ENCODE measurements at places on chromosomes 16 and 17. TPM values are rescaled to one million over a fixed set of nuclear protein-coding genes. Genes with fewer than 3 reads are reported as not detected.

DNA sequence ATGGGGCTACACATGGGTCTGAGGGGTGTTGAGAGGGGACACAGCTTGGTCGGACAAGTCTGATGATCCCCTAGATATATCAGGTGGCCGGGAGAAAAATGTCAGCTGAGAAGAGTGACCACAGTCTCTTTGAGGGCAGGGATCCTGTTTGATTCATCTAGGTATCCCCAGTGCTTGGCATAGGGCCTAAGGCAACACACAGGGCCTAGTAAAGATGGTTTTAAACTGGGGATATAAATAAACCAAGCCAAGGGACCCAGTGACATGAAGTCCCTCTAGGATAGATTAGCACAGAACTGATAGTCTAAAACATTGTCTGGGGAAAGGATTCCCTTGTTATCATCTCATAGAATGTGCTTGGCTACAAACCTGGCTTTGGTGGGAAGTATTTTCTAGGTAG is 1.4 kb downstream of the ERCC4 start:
- no peak for DNase-seq

Gene RNF135
- 41.8 TPM for total RNA-seq

DNA sequence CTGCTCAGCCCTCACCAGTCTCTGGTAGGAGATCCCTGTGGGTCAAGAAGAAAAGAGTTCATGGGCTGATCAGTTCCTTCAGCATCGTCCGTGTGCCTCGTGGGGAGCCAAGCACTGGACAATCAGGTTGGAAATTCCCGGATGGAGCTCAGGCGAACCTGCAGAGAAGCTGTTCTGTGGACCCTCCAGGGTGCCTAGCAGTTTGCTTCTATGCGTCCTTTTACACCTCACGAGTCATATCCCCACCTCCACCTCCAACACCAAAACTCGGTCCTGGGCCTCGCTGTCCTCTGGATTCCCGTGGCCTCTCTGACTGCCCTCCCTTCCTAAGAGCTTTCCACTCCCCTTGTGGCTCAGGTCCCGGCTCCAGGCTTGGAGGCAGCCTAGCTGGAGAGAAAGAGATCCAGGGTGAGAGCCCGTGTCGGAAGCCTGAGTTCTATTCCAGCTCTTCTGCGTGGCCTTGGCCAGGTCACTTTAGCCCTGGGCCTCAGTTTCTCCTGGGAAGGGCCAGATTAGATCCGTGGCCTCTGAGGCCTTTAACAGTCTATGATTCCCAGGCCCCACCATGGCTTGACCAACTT is 26.2 kb upstream of the PIK3R6 start:
- no peak for DNase-seq

DNA sequence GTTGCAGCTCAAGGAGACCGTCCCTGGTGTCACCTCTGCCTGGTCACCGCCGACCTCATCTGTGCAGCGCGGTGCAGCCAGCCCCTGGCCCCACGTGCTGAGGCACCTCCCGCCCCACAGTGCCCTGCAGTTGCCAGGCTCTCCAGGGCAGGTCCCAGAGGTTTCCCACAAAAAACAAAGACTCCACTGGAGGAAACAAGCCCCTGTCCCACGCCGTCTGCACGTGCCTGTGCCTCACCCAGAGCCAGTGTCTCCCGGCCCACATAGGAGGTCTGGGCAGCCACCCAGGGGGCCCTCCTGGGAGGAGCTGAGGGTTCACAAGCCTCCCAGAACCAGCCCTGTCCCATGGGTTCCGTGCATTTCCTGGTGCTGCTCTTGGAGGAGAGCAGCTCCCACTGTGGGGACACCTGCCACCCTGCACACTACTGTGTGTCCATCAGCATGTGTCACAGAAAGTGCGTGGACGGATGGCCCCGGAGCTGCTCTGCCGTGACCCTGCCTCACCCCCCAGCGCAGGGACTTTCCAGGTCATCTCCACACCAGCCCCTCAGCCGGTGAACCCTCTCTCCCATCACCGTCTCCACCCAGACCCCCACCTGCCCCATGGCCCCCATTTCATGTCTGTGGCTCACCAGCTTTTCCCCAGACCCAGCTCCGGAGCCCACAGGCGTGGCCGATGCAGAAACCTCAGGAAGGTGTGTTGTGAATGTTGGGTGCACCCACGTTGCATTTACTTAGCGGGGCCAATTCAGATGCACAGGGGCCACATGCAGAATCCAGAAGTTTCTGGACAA is 17.0 kb upstream of the CDH15 start:
- no peak for DNase-seq

DNA sequence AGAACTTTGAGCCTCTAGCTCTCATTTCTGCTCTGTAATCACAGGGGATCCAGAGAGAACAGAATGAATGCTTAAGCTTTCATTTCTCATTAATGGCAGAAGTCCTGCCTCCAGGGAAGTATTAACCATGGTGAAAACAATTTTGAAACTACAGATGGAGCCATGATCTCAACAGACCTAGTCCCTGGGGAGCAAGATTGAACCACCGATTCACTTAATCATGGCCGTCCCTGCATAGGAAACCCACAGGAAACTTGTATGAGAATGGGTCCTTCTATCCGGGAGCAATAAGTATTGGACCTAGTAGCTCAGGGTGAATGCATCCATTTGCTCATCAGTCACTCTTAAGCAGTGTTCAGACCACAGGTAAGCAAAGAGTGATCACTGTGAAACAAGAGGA is 40.2 kb upstream of the CLEC18A start:
- DNase-seq: no peak

Gene FA2H
- 0.15 TPM for total RNA-seq

Gene ZNF764
- total RNA-seq: 16.7 TPM

Gene CD79B
- total RNA-seq: not detected

DNA sequence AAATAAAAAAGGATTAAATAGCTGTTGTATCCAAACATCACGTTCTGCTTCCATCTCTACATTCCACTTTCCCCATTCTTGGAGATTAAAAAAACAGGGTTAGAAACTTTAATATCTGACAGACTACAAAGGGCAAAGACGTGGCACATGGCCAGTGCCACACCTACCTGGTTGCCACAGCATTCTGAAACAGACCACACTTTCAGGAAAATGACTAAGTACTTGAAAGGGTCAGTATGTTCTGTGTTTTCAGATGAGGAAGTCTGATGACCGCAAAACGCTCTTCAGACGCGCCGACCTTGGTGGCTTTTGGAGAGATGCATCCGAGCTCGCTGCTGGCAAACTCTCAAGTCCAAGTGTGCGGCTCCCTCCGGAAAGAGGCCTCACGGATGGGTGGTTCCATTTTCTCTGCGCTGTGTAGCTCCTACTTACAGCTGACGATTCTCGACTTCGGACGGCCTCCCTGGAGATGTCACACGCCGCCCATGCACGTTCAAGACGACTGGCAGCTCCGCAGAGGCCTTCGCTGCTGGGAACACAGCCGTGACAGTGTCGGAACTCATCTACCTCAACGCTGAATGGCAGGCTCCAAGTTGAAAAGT is 15.5 kb downstream of the MAP1LC3B start:
- DNase-seq: no peak

Gene KRT40
- total RNA-seq: not detected

Measured in Panc1 (cell line).